ENCODE measurements at places on chromosomes 13 and 19. TPM values are rescaled to one million over a fixed set of nuclear protein-coding genes. Genes with fewer than 3 reads are reported as not detected.
A peak's percentile ranks its signal among the peaks of the same experiment; 100 is the strongest.

- DNase-seq, result no peak
Measured at GRCh38 chr13:24066405-24067295, 93.9 kb upstream of the SPATA13 start.

DNA sequence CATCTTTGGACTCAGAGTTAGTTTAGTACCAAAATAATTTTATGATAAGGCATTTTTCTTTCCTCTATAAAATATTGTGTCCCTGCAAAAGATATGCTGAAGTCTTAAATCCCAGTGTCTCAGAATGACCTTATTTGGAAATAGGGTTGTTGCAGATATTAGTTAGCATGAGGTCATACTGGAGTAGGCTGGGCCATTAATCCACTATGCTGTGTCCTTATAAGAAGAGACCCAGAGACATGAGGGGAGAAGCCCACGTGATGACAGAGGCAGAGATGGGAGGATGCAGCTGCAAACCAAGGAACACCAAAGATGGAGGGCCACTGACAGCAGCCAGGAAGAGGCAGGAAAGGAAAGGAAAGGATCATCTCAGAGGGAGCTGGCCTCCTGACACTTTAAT lies 6.4 kb downstream of the POGLUT2 start:
- no peak for DNase-seq

GRCh38 chr19:55483706-55484592 lies 1.0 kb upstream of the NAT14 start:
- DNase-seq, result no peak

DNA sequence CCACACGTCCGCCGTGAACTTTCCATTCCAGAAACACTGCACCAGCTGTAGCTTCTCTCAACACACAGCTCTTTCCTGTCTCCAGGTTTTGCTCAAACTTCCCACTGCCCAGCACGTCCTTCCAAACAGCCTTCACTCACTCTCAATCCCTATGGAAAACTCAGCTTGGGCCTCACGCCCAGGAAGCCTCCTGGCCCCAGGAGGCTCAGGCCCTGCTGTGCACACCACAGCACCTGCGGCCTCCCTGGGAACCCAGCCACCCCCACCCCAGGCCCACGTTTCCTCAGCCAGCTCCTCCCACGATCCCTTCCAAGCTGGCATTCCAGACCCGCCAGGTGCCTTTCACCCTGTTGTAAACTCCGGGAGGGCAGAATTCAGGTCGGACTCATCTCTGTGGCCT lies 35.2 kb downstream of the C13orf46 start:
- DNase-seq, result peak; percentile 39

GRCh38 chr19:13765395-13766094 lies 1.2 kb downstream of the MRI1 start:
- no peak for DNase-seq

DNA sequence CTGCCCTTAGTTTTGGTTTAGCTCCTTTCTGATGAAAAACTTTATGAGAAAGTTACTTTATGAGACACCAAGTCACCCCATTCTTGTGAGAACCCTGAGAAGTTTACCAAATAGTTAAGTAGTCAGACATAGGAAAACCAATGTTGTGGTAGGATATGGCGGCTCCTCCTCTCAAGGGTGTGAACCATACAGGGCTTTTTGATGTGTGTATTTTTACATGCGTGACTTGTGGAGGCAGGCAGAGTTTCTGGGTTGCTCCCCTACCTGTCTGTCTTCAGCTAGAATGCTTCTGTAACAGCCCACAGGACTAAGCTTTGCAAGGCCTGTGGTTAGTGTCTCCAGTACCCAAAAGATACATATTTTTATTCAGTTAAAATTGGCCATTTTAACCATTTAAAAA lies 18.3 kb downstream of the UBAC2 start:
- no peak for DNase-seq

DNA sequence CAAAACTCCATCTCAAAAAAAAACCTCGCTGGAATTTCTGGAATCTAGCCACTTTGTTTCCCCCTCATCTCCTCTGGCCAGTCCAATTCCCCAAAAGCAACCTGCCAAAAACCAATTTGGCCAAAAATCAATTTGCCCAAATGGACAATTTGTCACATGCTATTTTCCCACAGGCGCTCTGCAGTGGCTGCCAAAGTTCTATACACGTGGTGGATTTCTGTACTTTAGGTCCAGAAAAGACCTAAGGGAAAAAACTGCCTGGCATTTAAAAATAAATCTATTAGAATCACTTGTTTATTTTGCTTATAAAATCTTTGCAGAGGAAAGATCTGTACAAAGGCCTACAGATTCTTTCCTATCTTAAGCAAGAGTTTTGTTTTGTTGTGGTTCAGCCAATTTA lies 79.4 kb downstream of the MAP4K1 start:
- DNase-seq, result peak; percentile 75

Gene TNFSF13B
- 2.8 TPM for polyA plus RNA-seq

GRCh38 chr19:5580161-5580571 lies 12.4 kb upstream of the TINCR start:
- no peak for DNase-seq

Gene C19orf73
- 0.33 TPM for polyA plus RNA-seq

DNA sequence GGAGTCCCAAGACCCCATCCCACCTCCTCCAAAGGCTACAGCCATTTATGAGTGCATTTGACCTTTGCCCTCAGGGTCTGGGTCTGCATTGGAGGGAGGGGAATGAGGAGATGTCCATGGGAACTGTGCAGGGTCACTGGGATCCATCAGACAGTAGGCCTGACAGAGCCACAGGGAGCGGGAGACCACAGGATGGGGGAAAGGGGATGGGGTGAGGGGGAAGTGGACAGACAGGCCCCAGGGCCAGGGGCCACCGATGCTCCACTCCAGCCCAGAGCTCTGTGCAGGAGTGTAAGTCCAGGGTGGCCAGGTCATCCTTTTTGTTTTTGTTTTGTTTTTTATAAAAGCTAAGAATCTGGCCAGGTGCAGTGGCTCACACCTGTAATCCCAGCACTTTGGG lies 82.5 kb downstream of the CHST8 start:
- DNase-seq, result no peak

- DNase-seq, result no peak
Measured at GRCh38 chr19:44164327-44164672, 600 bp upstream of the ZNF226 start.

DNA sequence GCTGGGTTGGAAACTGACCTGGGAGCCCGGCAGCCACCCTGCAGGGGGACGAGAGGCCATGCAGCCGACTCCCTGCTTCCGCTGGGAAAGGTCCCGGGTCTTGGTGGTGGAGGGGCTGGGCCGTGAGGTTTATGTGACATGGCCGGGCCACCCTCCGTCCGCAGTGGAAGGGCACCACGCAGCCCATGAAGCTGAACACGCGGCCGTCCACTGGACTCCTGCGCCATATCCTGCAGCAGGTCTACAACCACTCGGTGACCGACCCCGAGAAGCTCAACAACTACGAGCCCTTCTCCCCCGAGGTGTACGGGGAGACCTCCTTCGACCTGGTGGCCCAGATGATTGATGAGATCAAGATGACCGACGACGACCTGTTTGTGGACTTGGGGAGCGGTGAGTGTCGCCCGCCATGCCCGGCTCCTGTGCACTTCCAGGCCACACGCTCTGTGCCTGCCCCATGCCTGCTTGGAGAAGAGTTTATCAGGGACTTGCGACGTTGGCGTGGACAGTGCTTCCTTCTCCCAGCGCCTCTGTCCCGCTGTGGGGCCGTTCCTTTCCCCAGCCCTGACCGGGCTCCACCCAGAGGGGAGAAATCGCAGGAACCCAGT lies 27.2 kb downstream of the DOT1L start:
- DNase-seq, result no peak

Gene CGB1
- not detected for polyA plus RNA-seq

- DNase-seq, result peak; percentile 18
Measured at GRCh38 chr13:48741377-48741776, 87.6 kb downstream of the CYSLTR2 start.

Measured in muscle of leg (tissue), 16 donors.